ENCODE measurements at places on chromosomes 12 and 14. TPM values are rescaled to one million over a fixed set of nuclear protein-coding genes. Genes with fewer than 3 reads are reported as not detected.

B4GALNT3 gene
- total RNA-seq = not detected

SOAT2 gene
- not detected for total RNA-seq

HSPB8 gene
- 21.3 TPM for total RNA-seq

RERGL gene
- total RNA-seq = not detected

GLI1 gene
- 2.0 TPM for total RNA-seq

RAD52 gene
- 19.2 TPM for total RNA-seq

AP1G2 gene
- total RNA-seq = 9.2 TPM

ANAPC7 gene
- total RNA-seq = 44.9 TPM

CLEC4E gene
- total RNA-seq = not detected

KRT75 gene
- not detected for total RNA-seq

CFL2 gene
- 147 TPM for total RNA-seq

FNTB gene
- total RNA-seq = 8.8 TPM

Data from fibroblast of lung (primary cell).